ENCODE measurements at places on chromosomes 16 and 17.

GRCh38 chr17:17064322-17064721 lies 22.1 kb downstream of the MPRIP start:
- peaks cover 12% of the 10 kb centered on the region for H3K36me3 ChIP-seq
- no peak overlapping the region for H3K4me3 ChIP-seq
- no peak for DNase-seq
- H3K27me3 ChIP-seq = no peaks in the 10 kb centered on the region
- peaks cover 51% of the 10 kb centered on the region for H3K4me1 ChIP-seq

- DNase-seq = no peak
- H3K27me3 ChIP-seq = no peaks in the 10 kb centered on the region
- H3K4me3 ChIP-seq = no peak overlapping the region
- no peaks in the 10 kb centered on the region for H3K4me1 ChIP-seq
- no peaks in the 10 kb centered on the region for H3K36me3 ChIP-seq
Measured at GRCh38 chr16:64522548-64522947, 599.3 kb downstream of the CDH11 start.

DNA sequence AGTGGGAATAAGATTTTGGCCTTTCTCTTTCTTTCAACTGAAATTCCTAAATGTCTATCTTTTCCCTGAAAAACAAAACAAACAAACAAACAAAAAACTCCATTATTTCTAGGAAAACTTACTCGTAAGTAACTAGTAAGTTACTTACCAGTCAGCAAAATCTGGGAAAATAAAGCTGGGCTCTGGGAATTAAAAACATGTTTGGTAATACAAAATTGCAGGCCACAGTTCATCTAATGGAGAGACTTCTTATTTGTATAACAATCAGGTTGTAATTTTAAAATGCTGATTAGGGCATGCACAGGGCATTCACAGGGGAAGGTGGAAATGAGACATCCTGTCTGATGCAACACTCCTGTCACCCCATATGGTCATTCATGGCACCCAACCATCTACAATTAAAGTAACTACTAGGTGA lies 3.8 kb upstream of the WIPI1 start:
- H3K36me3 ChIP-seq = peaks cover 4% of the 10 kb centered on the region
- no peak for DNase-seq
- H3K27ac ChIP-seq = peak overlapping the region; percentile 95
- peaks cover 60% of the 10 kb centered on the region for H3K4me1 ChIP-seq

DNA sequence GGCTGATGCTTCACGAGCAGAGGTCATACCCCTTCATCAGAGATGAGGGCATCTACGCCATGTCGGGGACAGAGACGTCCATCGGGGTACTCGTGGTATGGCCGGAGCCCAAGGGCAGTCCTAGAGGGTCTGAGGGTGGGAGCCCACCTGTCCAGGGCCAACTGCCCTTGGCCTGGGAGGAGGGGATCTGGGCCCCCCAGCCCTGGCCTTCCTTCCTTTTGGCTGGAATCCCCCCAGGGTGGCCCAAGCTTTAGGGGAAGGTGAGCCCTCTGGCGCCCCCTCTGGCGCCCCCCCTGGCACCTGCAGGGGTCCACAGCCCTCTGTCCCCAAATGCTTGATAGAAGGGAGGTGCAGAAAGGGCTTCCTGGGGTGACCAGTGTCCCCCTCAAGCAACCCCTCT lies 69.3 kb downstream of the SCNN1B start:
- H3K4me3 ChIP-seq = no peak overlapping the region
- H3K4me1 ChIP-seq = no peaks in the 10 kb centered on the region
- H3K27me3 ChIP-seq = peaks cover 8% of the 10 kb centered on the region
- DNase-seq = no peak
- no peaks in the 10 kb centered on the region for H3K36me3 ChIP-seq

DNA sequence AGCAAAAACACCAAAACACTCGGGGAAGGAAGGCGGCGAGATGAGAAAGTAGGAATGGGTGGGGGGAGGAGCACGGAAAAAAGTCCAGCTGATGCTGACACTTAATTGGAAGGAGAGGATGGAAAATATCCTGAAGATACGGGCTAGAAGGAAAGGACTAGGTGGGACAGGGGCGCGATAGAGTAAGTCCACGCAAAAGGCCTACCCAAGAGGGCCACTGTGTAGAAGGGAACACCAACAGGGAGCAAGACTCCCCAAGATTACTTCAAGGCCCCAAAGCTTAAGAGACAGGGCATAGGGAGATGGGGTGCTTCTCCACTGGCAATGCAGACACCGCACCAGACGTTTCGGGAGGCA lies 736 bp downstream of the APPBP2 start:
- no peaks in the 10 kb centered on the region for H3K27me3 ChIP-seq
- peaks cover 52% of the 10 kb centered on the region for H3K4me1 ChIP-seq
- peaks cover 15% of the 10 kb centered on the region for H3K36me3 ChIP-seq
- no peak for DNase-seq

DNA sequence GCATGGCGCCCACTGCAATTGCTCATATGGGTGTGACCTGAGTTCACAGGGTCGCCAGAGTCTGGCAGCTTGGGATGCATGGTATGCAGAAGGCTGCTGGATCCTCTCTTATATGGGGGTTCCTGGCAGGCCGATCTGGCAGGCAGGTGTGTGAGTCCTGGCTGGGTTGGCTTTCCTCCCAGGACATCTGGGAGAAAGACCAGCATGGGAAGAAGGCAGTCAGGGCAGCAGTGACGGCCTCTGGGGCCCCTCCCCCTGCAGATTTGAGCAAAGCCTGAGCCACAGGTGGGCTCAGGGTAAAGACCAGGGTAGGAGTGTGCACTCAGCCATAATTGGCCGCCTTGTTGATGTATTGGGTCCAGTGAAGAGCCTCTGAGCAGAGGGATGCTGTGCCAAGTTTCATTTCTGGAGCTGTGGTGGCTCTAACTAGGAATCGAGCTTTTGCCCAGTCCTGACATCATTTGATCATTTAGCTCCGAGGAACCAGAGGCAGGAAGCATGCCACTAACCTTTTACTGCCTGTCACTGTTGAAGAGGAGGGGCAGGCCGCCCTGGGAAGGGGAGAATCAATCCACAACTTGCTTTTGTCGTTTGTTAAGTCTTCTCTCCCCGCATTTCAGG lies 174.3 kb downstream of the CCDC182 start:
- no peaks in the 10 kb centered on the region for H3K27me3 ChIP-seq
- no peak overlapping the region for H3K27ac ChIP-seq
- H3K4me3 ChIP-seq = no peak overlapping the region
- peaks cover 14% of the 10 kb centered on the region for H3K4me1 ChIP-seq
- H3K36me3 ChIP-seq = peaks cover 10% of the 10 kb centered on the region

DNA sequence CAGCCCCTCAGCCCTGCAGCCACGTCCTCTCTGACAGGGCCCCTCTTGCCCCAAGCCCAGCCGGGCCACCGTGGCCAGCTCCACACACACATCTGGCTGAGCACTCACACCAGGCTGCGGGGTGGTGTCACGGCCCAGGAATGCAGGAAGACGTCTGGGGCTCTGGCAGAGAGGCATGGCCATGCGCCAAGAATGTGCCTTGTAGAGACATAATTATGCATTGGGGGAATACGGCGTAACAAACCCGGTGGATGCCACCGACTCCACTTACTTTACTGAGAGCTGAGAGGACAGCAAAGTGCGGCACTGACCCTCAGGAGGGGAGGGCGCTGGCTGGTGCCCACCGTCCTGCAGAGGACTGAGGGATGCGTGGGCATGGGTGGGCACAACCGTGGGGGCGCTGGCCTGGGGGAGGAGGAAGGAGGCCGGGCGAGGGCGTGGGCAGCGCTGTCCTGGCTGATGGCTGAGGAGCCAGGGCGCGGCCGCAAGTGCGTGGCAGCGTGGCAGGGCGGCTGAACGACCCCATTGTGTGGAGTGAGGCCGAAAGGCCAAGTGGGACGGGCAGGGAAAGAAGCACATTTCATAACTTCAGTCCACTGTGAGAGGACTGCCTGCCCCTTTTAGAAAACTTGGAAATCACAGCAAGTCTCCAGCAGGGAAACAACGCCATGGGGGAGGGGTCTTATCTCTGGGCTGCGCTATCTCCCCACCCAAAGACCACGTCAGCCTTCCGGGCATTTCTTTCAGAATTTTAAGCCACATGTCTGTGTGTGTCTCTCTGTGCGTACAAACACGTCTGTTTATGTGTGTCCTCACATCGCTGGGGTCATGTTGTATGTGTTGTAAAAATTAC lies 30.6 kb downstream of the METRNL start:
- H3K4me1 ChIP-seq = no peaks in the 10 kb centered on the region
- peaks cover 13% of the 10 kb centered on the region for H3K27me3 ChIP-seq
- no peak overlapping the region for H3K27ac ChIP-seq
- H3K36me3 ChIP-seq = peaks cover 21% of the 10 kb centered on the region
- no peak for DNase-seq

GRCh38 chr16:65809627-65810026 lies 556.9 kb upstream of the CDH5 start:
- no peaks in the 10 kb centered on the region for H3K4me1 ChIP-seq
- H3K36me3 ChIP-seq = no peaks in the 10 kb centered on the region
- DNase-seq = no peak
- no peak overlapping the region for H3K27ac ChIP-seq
- no peak overlapping the region for H3K4me3 ChIP-seq

DNA sequence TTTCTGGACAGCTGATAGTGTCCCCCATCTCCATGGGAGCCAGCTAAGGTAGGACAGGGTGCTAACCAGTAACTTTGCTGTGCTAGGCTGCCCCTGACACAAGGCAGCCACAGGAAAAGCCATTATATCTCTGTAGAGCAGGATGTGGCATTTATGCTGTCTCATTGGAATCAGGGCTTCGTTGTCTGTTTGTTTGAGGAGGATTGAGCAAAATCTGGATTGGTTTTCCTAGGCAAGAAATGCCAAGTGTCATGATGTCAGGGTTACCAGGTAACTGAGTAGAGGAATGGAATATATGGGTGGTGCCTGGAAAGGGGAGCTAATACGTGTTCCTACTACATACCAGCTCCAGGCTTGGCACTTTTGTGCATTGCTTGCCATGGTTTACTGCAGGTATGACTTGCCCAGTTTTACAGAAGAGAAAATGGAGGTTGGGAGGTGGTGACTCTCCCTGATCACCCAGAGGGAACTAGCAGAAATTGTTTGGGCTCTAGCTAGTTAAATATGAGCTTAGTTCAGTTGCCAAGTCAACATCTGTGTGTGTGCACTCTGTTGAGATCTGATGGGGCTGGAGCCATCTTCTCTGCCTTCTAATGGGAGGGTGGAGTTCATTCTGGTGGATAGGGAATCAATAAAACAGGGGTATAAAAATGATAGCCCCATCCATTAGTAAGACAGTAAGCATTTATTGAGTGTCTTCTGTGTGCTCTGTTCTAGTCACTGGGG lies 33.9 kb downstream of the GNAO1 start:
- no peak for DNase-seq
- H3K4me3 ChIP-seq = peak overlapping the region; percentile 45
- H3K27me3 ChIP-seq = no peaks in the 10 kb centered on the region
- H3K4me1 ChIP-seq = peaks cover 38% of the 10 kb centered on the region
- peak overlapping the region; percentile 73 for H3K27ac ChIP-seq

DNA sequence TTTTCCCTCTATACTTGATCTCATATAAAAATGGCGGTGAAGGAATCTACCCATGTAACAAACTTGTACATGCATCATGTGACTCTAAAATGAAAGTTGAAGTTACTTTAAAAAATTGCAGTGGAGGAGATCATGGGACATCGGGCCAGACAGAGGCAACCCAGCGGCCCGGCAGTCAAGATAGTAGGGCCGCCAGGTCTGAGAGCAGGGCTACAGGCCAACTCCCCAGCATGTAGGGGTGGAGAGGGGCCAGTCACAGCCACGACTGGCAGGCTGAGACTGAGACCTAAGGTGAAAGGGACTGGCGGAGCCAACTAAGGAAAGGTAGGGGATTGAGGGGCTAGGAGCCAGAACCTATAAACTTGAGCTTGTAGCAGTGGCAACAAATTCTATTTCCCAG lies 150.9 kb downstream of the MAP2K6 start:
- no peak overlapping the region for H3K27ac ChIP-seq
- peaks cover 12% of the 10 kb centered on the region for H3K27me3 ChIP-seq
- H3K4me1 ChIP-seq = peaks cover 10% of the 10 kb centered on the region
- no peak overlapping the region for H3K4me3 ChIP-seq
- H3K36me3 ChIP-seq = no peaks in the 10 kb centered on the region

- peaks cover 21% of the 10 kb centered on the region for H3K27me3 ChIP-seq
- H3K27ac ChIP-seq = no peak overlapping the region
- H3K4me1 ChIP-seq = no peaks in the 10 kb centered on the region
- no peak overlapping the region for H3K4me3 ChIP-seq
Measured at GRCh38 chr16:71572497-71573116, 4.3 kb downstream of the TAT start.

DNA sequence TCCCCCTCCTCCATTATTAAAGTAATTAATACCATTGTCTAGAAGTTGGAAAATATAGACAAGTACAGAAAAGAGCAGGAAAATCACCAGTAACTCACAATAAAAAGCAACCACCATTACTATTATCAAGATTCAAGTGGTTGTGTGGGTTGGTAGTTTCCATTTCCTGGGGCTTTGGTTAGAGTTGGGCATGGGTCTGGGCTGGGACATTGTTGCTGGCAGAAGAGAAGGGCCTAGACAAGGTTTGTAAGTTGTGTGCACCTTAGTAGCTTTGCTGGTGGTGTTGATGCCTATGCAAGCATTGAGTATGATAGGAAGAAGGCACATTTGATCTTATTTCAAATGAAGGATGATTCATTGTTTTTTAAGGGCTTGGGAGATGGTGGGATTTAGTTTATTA lies 25.4 kb upstream of the NFATC3 start:
- H3K27ac ChIP-seq = peak overlapping the region; percentile 90
- no peaks in the 10 kb centered on the region for H3K27me3 ChIP-seq
- H3K4me1 ChIP-seq = peaks cover 68% of the 10 kb centered on the region

GRCh38 chr16:8621222-8621571 lies 301 bp upstream of the METTL22 start:
- H3K4me1 ChIP-seq = peaks cover 10% of the 10 kb centered on the region
- H3K27me3 ChIP-seq = peaks cover 15% of the 10 kb centered on the region
- peak overlapping the region; percentile 89 for H3K27ac ChIP-seq

DNA sequence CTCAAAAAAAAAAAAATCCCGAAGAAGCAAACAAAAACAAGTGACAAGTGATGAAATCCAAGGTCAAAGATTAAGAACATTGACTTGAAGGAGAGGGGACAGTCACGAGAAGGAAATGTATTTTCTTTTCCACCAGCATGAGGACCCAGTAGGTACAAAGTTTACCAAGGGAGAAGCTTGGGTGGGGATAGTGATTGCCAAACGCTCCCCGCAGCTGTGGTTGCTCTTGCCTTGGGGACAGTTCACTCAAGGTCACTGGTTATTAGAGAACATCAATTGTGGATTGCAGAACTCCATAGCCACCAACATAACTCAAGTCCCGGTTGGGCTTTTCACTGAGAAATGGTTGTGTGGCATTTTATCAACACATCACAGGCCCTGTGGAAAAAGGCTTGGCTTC lies 27.0 kb downstream of the RSL1D1 start:
- peaks cover 4% of the 10 kb centered on the region for H3K36me3 ChIP-seq
- no peaks in the 10 kb centered on the region for H3K27me3 ChIP-seq
- no peak overlapping the region for H3K4me3 ChIP-seq
- no peak for DNase-seq
